Lower leg skin (tissue), 4 donors: ENCODE measurements at places on chromosomes 1 and 21. TPM values are rescaled to one million over a fixed set of nuclear protein-coding genes. Genes with fewer than 3 reads are reported as not detected.

GPA33 gene
- total RNA-seq: 0.10 TPM

KCNK2 gene
- total RNA-seq: 0.34 TPM

- no peak for DNase-seq
Measured at GRCh38 chr1:150005606-150006005, 4.9 kb downstream of the OTUD7B start.

NR5A2 gene
- total RNA-seq: 0.59 TPM

- no peak for DNase-seq
Measured at GRCh38 chr1:70497152-70497551, 86.1 kb downstream of the CTH start.

DNA sequence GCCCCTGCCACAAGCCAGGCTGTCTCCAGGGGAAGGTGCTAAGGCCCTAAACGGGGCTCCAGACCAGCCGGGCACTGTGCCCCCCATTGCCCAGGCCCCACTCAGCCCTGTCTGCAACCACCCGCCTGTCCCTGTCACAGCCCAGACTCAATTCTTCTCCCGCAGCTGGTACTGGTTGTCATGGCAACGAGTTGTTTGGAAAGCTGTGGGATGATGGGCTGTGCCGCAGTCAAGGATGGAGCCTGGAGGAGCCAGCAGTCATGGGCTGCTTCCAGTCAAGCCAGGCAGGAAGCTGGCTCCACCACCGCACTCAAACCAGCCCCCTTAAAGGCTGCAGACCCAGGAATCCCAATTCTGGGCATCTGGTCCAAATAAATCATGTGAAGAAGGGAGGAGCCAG is 4.2 kb downstream of the SPOCD1 start:
- DNase-seq: peak; percentile 56

DNA sequence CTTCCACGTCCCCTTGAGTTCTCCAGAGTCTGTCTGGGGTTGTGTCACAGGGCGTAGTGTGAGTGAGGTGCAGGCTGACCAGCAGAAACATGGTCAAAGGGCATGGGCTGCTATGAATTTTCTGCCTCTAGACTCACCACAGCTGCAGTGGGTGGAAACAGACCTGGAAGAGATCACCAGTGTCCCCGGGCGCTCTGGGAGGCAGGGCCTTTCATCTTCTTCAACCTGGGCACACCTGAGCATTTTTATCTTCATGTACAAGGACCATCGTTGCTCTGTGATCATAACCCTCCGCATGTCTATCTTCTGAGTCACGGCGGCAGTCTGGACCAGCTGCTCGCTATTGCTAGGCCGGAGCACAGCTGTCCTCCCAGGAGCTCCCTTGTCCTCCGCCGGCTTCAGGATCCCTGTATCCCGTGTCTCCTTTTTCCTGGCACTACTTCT is 29.6 kb downstream of the DEGS1 start:
- DNase-seq: no peak

DNA sequence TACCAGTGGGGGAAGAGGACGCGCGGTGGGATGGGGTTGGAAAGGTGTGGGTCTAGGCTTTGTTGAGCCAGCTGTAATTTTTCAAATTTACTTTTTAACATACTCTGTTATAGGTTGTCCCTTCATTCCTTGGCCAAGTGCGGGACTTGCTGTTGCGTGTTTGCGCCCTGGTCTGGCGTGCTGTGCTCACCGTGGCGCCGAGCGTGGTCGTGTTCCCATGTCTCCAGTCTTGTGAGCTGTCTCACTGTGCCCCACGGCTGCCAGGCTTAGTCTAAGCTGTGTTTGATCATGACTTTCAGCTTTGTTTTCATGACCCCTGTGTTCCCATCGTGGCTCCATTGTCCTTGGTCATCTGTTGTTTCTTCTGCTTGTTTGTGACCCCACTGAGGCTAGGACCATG is 26.0 kb downstream of the TRAPPC10 start:
- no peak for DNase-seq

PCP4L1 gene
- 4.7 TPM for total RNA-seq

- no peak for DNase-seq
Measured at GRCh38 chr1:35184495-35185199, 8.3 kb downstream of the SFPQ start.

- no peak for DNase-seq
Measured at GRCh38 chr21:16342932-16343331, 613.1 kb downstream of the USP25 start.

- no peak for DNase-seq
Measured at GRCh38 chr1:190403402-190403801, 74.3 kb downstream of the BRINP3 start.

DNA sequence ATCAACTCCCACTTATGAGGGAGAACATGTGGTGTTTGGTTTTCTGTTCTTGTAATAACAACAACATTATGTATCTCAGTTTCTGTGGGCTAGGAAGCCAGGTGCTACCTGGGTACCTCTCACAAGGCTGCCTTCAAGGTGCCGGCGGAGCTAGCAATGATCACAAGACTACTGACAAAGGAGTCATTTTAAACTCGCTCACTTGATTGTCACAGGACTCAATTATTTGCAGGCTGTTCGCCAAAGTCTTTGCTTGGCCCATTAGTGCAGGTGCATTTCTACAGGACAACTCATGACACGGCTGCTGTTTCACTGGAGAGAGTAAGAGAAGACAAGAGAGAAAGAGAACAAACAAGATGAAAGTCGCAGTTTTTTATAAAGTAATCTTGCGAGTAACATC is 1237.4 kb upstream of the TMPRSS15 start:
- DNase-seq: no peak

GRCh38 chr1:243234978-243235647 is 20.0 kb downstream of the CEP170 start:
- DNase-seq: no peak

DNA sequence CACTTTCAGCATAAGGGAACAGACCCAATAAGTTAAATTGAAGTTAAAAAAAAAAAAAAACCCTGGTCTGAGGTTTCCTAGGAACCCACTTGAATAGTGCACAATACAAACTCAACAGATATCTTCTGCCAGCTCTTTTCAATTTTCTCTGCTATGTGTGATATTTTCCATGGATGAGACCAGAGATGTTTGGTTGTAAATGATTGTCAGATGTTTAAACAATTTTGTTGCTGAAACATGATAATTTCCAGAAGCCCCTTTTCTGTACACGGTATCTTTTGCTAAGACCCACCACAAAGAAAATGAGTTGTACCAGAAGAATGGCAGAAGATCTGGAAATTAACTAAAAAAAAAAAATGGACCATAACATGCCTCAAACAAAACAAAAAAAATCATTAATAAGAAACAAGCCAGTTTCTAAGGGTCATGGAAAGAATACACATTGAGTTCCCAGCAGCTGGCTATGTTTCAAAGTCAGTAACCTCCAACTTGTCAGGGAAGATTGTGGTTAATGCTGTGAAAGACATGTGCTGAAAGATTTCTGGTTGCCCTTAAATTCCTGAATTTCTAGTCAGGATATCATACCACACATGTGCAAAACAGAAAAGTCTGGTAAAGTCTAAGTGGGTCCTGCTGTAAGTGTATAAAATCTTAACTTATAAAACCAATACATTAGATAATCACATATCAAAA is 35.6 kb upstream of the MGST3 start:
- no peak for DNase-seq

PLA2G5 gene
- 0.78 TPM for total RNA-seq

GRCh38 chr1:84163123-84163931 is 19.3 kb downstream of the PRKACB start:
- DNase-seq: no peak

- DNase-seq: peak; percentile 88
Measured at GRCh38 chr1:151326619-151327222, 495 bp downstream of the PI4KB start.

WARS2 gene
- 21.8 TPM for total RNA-seq

DNA sequence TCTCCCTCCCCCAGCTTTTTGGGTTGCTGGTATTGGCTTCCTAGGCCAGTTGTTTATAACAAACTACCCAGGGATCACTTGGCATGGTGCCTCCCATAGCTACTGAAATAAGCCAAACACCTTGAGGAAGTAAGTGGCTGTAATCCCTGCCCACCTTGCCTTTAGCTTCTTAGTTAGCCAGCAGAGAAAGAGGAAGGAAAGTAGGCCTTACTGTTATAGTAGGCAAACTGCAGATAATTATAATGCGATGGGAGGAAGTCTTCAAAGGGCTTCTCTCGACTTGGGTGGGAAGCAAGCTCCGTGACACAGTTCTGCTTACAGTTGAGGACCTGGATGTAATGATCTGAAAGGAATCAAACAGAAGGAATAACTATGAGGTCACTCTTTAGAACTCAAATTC is 8.2 kb downstream of the P3H1 start:
- DNase-seq: no peak

- DNase-seq: no peak
Measured at GRCh38 chr1:241715956-241716355, 63.9 kb downstream of the WDR64 start.

- no peak for DNase-seq
Measured at GRCh38 chr1:246329900-246330299, 177.2 kb downstream of the SMYD3 start.

- peak; percentile 34 for DNase-seq
Measured at GRCh38 chr1:1573843-1574720, 581 bp downstream of the SSU72 start.

- no peak for DNase-seq
Measured at GRCh38 chr1:160284220-160284781, 632 bp downstream of the PEX19 start.

- DNase-seq: no peak
Measured at GRCh38 chr1:228849011-228849541, 113.8 kb downstream of the RHOU start.

- no peak for DNase-seq
Measured at GRCh38 chr1:180258290-180258689, 28.2 kb downstream of the LHX4 start.

GRCh38 chr1:198254948-198255347 is 98.2 kb downstream of the NEK7 start:
- DNase-seq: no peak

- no peak for DNase-seq
Measured at GRCh38 chr1:231419738-231420298, 2.3 kb downstream of the EGLN1 start.

GRCh38 chr1:108077991-108078390 is 113.0 kb upstream of the VAV3 start:
- no peak for DNase-seq
